Thyroid gland (tissue), 4 donors: ENCODE measurements at places on chromosomes 16 and 17. TPM values are rescaled to one million over a fixed set of nuclear protein-coding genes. Genes with fewer than 3 reads are reported as not detected.

The NTN3 gene
- total RNA-seq, result 0.56 TPM

DNA sequence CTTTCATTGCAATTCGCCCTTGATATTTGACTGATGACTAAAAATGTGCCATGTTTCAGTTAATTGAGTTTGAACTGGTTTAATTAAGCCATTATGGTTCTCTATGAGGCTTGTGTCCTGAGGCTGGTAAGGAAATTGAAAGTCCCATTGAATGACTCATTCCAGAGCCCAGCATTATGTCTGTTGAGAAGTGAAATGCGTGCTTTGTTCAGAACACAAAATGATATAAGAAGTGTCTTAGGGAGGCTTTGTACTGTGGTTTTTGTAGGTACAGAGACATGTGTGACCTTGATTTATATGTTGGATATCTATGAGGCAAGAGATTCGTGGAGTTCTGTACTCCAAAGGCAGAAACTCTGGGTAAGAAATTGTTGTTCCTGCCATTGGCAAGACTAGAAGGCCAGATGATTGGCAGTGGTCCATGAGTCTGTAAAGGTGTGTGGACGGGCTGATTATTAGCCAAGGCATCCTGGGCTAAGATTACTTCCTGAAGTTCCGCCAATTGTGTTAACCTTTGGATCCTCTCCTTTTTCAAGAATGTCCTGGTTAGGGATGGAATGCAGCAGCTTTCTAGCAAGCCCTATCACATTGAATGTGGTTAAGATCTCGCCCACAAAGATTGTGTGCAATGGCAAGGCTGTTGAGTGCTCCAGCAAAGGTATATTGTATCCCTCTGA, 103.7 kb downstream of the NPIPB5 start:
- no peak overlapping the region for H3K4me3 ChIP-seq
- no peaks in the 10 kb centered on the region for H3K4me1 ChIP-seq
- H3K27me3 ChIP-seq, result no peaks in the 10 kb centered on the region
- DNase-seq, result no peak

The CPNE7 gene
- 0.44 TPM for total RNA-seq

DNA sequence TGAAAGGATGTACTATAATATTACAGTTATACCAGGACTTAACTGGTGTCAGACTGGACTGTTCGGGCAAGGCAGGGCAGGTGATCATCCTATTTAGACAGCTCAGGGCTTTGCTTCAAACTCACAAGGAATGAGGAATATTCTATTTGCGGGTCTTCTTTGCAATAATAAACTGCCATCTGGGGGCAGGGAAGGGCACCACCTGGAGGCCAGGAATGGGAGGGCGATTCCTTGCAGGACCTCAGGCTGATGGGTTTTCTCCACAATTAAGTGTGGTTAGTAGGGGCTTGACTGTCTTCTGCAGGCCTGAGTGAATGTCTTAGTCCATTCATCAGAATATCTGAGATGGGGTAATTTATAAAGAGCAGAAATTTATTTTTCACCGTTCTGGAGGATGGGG, 424.1 kb downstream of the CA10 start:
- peak; percentile 36 for DNase-seq
- no peaks in the 10 kb centered on the region for H3K4me1 ChIP-seq
- no peaks in the 10 kb centered on the region for H3K36me3 ChIP-seq
- H3K27ac ChIP-seq, result no peak overlapping the region
- H3K4me3 ChIP-seq, result no peak overlapping the region
- no peaks in the 10 kb centered on the region for H3K27me3 ChIP-seq

The TBC1D3D gene
- not detected for total RNA-seq

DNA sequence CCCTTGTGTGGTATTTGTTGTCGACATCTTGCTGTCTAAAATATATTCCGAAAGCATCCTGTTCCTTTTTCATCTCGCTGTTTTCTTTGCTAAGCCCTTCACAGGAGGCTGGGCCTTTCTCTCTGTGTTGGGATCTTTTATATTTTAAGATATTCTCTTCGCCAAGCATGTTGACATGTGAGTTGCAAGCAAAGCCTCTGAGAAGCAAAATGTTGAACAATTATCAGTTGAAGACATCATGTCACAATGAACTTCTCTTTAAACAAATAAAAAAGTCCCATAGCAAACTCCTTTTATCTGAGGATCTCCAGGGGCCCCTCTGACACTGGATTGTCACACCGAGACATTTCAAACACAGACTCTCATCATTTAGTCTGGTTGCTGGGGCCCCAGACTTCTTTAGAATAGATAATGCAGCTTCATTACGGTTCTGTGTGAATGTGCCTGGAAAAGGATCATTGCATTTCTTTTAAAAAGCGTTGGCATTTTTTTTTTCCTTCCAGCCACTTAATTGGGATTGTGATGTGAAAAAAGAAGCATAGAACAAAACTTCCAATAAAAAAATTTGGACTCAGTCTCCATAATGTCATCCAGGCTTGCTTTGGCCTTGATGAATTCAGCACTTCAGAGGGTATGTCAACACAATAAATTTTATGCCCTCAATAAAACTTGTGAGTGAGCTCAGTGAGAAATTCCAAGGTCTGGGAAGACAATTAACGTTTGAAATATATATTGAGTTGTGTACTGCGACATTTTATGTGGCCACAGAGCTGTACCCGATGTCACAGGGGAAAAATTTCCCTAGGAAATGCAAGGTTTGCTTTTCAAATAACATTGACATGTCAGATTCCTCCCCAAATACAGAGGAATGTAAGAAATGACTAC, 496.8 kb downstream of the XYLT1 start:
- H3K4me1 ChIP-seq, result no peaks in the 10 kb centered on the region
- H3K27me3 ChIP-seq, result no peaks in the 10 kb centered on the region
- H3K27ac ChIP-seq, result no peak overlapping the region
- no peak overlapping the region for H3K4me3 ChIP-seq
- DNase-seq, result no peak
- no peaks in the 10 kb centered on the region for H3K36me3 ChIP-seq

The CLEC18C gene
- 0.22 TPM for total RNA-seq
